A549 (cell line): ENCODE measurements at places on chromosomes 5 and 9.

- DNase-seq: no peak
Measured at GRCh38 chr9:20701060-20701459, 17.0 kb downstream of the FOCAD start.

DNA sequence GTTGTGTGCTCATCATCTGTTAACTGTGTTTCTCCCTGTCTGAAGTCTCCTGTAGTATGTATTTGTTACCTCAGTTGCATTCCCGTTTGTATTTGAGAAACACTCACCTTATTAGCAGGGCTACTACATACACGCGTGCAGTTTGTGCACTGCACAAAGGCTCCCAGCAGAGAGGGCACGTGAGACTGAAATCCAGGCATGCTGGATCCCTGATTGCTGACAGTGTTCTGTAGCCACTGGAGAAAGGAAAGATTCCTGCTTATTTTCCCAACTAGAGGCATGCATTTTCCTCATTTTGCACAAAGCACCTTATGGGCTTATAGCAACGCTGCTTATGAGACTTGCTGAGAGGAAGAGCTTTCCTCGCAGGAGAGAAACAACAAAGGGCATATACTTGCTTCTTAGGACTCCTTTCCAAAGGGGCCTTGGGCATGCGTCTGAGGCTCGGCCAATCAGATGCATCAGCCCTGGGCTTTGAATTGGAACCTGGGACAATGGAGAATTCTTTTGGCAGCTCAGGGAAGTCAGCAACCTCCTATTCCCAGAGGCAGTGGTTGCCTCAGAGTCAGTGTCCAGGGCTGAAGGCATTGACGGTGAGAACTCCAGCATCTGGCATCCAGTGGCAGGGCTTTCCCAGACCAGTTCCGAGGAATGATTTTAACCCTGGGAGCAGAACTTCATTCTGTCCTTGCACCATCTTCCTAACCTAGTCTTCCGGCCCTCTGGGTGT is 9.9 kb upstream of the MEGF10 start:
- no peak for DNase-seq

DNA sequence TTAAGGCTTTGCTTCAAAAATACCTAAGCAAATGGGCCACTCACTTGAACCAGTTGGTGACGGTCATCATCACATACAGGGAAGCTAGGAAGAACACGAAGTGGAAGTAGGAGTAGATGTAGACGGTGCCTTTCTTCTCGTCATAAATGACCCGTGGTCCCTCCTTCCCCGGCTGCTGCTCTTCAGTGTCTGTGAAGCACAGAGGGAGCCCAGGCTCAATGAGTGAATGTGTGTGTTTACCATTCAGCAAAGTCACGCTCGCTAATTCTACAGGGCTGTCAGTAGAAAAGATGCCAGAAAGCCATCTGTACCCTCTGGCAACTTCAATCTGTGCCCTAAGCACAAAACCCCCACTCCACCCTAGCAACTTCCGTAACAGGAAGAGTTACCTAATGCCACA is 109.8 kb downstream of the SERINC5 start:
- no peak for DNase-seq

DNA sequence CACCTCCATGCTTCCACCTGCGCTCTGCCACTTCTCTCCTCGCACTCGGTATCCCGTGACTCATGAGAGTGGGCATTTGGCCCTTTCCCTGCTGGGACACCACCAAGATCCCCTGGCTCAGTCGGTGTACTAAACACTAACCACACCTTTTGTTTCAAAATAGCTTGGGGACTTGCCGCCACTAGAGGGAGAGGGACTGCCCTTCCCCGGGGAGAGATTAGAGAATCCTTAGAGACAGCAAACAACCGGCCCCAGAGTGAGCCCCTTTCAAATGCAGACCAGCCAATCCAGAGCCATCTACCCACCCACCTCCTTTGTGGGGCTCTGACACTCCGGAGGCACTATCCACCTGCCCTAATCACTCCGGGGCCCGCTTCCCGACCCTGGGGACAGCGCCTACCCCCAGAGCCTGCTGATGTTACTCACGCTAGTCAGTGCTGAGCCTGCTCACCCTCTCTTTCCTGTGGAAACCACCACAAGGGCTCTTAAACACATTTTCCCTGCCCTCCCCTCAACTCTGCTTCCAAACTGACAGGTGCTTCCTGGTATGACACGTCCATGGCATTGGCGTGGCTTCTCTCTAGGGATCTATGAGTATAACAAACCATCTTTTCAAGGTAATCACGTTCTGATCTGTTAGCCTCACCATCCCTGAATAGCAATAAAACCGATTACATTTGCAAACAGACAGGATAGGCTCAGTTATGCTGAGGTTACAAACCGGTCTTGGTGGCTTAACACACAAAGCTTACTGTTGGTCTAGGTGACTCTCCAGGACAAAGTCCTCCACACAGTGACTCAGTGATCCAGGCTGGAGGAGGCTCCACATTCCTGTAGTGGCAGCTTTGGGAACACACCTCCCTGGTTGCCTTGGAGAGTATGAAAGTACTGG is 180.1 kb upstream of the MVB12B start:
- DNase-seq: peak; percentile 70

- DNase-seq: no peak
Measured at GRCh38 chr9:72893437-72893836, 59.4 kb downstream of the ALDH1A1 start.

- peak; percentile 28 for DNase-seq
Measured at GRCh38 chr9:72983512-72984225, 30.8 kb upstream of the ALDH1A1 start.

GRCh38 chr5:154899151-154899816 is 38.7 kb downstream of the GEMIN5 start:
- no peak for DNase-seq

DNA sequence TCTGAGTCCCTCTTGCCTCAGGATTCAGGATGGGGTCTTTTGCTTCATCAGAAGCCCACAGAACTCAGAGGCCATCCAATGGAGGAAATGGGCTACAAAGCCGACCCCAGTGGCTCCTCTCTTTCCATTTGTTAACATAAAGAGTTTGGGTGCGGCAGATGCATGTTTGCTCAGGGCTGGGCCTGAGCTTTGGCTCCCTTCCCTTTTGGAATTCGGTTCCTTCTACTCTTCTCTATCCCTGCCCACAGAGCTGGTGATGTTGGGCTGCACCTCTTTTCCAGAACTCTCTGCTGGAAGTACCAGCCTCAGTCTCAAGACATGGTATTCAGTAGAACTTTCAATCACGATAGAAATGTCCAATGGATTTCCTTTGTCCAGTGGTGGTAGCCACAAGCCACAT is 66.9 kb upstream of the AGXT2 start:
- no peak for DNase-seq

- DNase-seq: no peak
Measured at GRCh38 chr9:28718226-28718625, 1144.9 kb upstream of the C9orf72 start.

- DNase-seq: peak; percentile 12
Measured at GRCh38 chr5:54243483-54244080, 66.8 kb downstream of the ARL15 start.

DNA sequence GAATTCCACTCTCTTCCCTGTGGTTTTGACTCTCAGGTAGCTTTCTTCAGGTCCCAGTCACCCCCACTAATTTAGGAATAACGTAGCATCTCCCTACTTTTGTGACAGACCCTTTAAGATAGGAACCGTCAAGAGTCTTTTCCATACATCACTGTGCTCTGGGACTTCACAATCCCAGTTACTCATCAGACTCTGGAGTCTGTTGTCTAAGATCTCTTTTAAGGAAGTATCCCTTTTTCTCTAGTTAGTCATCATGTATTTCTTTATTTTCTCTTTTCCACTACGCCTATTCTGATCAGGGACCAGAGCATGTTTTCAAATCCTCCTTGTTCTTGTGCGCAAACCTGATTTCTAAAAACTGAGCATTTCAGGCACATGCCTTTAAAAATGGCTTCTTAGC is 143.0 kb downstream of the GOLPH3 start:
- no peak for DNase-seq
